ENCODE measurements at places on chromosomes 6 and 20.

DNA sequence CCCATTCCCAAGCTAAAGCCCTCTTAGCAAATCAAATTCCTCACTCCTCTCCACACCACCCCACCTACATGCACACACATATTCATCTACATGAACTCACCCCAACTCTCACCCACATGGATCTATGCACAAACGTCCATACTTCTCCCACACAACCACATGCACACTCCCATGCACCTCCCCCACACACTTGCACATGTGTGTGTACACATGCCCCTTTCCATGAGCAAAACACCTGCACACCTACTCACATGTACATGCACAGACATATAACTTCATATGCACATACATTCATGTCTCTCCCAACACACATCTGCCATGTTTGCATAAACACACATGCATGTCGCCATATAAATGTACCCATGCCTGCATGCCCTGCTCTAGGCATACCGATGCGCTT, 22.8 kb upstream of the CST1 start:
- DNase-seq = no peak

DNA sequence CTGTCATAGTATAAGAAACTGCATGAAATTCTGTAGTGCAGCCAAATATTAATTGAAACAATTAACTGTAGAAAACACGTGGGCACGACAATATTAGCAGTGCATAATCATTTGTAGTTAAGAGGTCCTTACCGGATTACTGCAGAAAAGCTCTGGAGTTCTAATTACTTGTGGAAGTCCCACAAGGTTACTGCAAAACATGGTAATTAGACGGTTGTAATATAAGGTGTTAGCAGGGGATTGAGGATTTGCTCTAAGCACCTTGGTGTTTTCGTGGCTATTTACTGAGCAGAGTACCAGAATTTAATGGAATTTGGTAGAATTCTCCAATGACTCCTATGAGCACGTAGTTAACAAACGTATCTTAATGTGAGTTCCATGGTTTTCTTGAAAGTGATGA, 473.6 kb upstream of the AGPAT4 start:
- DNase-seq = no peak

DNA sequence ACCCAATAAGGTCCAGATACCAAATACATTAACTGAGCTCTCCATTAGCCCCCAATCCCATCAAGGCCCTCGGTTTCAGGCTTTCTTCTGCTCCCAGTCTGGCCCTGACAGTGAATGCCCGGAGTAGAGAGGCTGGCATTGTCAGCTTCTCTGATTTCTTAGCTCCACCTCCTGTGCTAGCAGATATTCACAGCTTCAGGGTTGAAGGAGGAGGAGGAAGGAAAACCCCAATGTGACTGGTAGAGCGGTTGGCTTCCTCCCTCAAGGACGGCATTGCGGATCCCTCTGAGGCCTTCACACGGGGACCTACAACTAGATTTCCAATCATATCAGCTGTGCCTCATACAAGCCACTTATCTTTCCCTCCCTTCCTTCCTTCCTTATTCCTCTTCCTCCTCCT, 164.1 kb upstream of the SYNDIG1 start:
- DNase-seq = no peak

GRCh38 chr6:165702669-165703068, 39.6 kb upstream of the PDE10A start:
- DNase-seq = no peak

Measured in Karpas-422 (cell line).